ENCODE measurements at places on chromosomes 7 and 10.

GRCh38 chr7:31735991-31736982, 49.3 kb downstream of the PPP1R17 start:
- DNase-seq = peak; percentile 41

GRCh38 chr7:70679661-70680060, 452.3 kb upstream of the GALNT17 start:
- DNase-seq = no peak

- no peak for DNase-seq
Measured at GRCh38 chr10:33279811-33280602, 54.5 kb downstream of the NRP1 start.

- no peak for DNase-seq
Measured at GRCh38 chr10:65949526-65949925, 976.3 kb upstream of the LRRTM3 start.

- DNase-seq = no peak
Measured at GRCh38 chr10:24952143-24952706, at the start of gene PRTFDC1. TSS of gene PRTFDC1 (minus strand) at chr10:24952606. CDS start at chr10:24952575, 31 bp downstream.

DNA sequence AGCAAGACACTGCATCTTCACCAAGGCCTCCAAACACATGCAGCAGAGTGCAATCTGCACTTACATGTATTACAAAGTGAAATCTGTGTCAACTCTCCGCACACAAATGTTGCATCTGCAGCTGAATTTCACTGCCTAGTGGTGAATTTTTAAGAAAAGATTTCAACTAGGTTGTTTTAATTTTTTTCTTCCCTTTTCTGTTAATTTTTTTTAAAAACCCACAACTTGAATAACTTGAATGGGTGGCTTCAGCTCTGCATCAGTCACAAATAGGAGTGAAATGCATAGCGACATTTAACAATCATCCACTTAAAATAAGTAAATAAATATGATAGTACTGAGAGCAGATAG, 5.9 kb downstream of the HOXA13 start:
- DNase-seq = no peak

DNA sequence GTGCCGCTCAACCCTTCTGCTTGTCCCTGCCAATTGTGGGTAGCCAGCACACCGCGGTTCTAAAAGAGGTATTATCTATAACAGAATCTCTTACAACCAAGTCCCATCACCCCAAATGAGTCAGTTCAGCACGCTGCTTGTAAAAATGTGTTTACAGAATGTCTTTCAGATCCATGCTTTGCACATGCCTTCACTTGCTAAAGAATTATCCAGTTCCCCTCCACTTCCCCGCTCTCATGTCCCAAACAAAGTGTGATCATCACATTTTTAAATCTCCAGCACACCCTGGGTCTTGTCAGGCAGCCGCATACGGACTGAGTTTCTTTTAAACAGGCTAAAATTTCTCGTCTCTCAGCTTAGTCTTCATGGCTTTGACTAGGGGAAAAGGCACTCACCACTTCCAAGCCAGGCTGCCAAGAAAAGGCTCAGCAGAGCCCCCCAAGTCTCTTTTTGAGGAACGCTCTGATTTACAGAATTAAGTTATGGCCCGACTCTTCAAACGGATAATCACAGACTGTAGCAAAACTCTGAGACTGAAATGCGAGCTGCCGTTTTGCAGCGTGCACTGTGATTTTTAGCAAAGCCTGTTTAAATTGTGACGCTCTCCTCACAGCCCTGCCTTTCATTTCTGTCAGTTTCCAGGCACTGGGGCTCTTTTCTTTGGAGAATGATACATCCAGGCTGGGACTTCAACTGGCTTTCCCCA, 29.8 kb upstream of the FGFR2 start:
- DNase-seq = no peak

DNA sequence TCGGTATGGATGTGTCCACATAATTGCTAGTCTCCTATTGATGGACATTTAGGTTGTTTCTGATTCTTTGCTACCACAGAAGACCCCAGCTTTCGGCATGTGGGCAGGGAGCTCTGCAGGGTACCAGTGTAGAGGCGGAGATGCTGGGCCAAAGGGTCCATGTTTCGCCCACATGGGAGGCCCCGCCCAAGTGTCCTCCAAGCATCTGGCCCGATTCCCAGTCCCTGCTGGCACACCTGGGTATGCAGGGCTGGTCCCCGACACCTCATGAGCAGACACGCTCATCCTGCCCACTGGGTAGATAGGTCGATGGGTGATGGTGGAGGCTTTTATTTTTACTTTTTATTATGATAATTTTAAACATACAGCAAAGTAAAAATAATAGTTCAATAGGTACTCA, 19.4 kb upstream of the TBRG4 start:
- DNase-seq = no peak

- DNase-seq = no peak
Measured at GRCh38 chr7:96311967-96312366, 9.9 kb downstream of the SLC25A13 start.

- no peak for DNase-seq
Measured at GRCh38 chr7:91140982-91141381, 123.3 kb upstream of the FZD1 start.

DNA sequence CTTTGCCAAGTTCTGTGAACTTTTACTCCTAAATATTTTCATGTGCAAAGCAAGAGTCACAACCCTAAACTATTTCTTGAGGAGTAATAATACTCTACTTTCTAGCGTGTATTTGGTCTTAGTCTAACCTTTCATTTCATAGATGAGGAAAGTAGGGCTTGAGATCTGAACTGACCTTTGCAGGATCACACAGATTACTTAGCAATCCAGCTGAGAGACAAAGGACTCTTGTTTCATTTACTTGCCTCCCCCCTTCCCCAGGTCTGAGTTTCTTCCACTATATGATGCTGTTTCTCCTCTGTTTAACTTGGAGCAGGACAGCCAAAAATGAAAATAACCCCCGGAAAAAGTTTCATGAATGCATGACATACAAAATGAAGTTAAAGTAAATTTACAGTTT, 75.3 kb upstream of the PTN start:
- DNase-seq = no peak

DNA sequence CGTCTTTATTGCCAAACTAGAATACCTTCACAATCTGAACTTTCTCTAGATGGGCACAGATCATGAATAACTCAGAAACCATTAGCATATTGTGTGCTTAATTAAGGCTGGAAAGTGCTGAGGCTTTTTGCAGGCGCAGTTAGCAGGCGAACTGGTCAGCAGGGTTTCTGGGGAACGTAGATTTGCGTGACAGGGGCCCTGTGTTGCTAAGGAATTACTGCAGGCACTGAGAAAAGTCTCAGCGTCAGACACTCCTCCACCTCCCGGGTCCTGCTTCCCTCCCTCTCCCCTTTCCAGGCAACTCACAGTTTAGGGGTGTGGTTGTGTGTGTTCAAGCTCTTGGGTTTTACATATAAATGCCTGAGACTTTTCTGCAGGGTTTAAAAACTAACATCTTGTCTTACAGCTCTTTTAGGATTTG, 2.2 kb downstream of the MAP3K8 start:
- DNase-seq = peak; percentile 70

GRCh38 chr10:30987463-30987862, 44.2 kb downstream of the ZNF438 start:
- DNase-seq = no peak

DNA sequence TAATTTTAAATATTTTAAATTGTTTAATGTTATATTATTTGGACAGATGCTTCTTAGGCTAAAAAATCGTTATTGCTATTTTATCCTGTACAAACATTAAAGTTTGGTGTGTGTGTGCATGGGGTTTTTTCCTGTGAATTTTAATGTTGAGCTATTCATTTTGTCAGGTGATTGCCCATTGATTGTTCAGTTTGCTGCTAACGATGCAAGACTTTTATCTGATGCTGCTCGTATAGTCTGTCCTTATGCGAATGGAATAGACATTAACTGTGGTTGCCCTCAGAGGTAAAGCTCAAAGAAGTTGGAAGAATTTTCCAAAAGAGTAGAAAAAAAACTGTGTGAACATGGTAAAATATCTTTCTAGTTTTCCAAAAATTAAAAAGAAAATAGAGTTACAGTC, 6.5 kb upstream of the BCAP29 start:
- no peak for DNase-seq

DNA sequence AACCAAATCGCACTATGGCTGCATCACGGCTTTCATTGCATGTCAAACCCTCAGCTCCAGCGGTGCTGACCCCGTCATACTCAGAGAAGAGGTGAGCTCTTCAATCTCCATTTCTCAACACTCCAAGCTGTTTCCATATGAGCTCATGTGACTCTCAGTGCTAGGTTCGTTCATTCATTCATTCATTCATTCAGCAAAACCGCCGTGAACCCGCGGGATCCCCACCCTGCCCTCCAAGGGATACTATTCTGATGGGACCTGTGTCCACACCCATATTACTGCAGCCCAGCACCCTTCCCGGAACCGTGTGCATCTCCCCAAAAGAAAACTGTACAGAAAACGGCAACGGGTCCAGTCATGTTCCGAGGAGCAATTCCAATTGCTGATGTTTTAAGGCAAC, 184.7 kb downstream of the DIP2C start:
- no peak for DNase-seq

GRCh38 chr7:46871516-46871915, 710.4 kb downstream of the TNS3 start:
- DNase-seq = no peak

- DNase-seq = no peak
Measured at GRCh38 chr10:78390817-78391216, 357.2 kb downstream of the RPS24 start.

- DNase-seq = no peak
Measured at GRCh38 chr10:105605918-105606317, 964.8 kb downstream of the SORCS3 start.

GRCh38 chr7:79622781-79623180, 169.3 kb upstream of the MAGI2 start:
- no peak for DNase-seq

GRCh38 chr7:37362802-37363201, 85.9 kb downstream of the ELMO1 start:
- no peak for DNase-seq

- no peak for DNase-seq
Measured at GRCh38 chr7:8114175-8114574, 145.6 kb downstream of the GLCCI1 start.

DNA sequence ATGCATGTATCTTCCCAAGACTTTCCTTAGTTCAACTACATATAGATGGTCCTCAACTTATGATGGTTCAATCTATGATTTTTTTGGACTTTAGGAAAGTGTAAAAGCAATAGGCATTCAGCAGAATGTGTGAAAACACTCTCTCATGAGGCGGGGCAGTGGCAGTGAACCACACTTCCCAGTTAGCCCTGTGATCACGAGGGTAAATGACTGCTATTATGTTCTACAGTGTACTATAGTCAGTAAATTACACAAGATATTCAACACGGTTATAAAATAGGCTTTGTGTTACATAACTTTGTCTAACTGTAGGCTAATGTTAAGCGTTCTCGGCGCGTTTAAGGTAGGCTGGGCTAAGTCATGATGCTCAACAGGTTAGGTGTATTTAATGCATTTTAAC, 169.3 kb downstream of the AMPH start:
- no peak for DNase-seq

DNA sequence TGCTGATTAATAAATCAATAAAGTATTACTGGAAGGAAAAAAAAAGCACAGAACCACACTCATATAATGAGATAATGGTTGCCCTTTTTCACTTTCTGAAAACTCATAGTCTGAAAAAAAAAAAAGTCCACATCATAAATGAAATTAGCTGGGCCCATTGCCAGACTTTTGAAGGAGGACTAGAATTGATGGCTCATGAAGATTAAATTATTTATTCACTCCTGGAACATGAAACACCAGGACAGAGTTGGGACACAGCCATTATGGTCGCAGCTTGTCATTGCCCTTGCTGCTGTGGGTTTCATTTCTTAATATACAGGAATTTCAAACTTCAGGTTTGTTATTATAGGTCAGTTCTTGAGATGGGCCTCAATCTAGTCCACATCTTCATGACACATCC, 91.9 kb downstream of the CNTNAP2 start:
- no peak for DNase-seq

DNA sequence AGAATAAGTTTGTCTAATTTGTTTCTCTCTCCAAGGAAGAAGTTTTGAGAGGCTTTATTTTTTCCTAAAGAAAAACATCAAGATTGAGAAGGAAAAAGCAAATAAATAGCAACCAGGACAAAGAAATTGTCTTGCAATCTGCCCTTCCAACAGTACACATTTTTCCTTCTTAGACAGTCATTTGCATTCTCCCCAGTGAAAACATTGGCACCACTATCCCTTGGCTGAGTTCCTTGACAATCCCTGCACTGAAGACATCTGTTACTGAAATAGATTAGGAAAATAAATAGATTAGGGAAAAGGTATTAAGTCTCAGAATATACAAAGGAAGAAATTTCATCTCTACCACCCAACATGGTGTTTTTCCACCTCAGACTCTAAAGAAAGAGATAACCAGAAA, 12.2 kb upstream of the TMEM243 start:
- DNase-seq = no peak

DNA sequence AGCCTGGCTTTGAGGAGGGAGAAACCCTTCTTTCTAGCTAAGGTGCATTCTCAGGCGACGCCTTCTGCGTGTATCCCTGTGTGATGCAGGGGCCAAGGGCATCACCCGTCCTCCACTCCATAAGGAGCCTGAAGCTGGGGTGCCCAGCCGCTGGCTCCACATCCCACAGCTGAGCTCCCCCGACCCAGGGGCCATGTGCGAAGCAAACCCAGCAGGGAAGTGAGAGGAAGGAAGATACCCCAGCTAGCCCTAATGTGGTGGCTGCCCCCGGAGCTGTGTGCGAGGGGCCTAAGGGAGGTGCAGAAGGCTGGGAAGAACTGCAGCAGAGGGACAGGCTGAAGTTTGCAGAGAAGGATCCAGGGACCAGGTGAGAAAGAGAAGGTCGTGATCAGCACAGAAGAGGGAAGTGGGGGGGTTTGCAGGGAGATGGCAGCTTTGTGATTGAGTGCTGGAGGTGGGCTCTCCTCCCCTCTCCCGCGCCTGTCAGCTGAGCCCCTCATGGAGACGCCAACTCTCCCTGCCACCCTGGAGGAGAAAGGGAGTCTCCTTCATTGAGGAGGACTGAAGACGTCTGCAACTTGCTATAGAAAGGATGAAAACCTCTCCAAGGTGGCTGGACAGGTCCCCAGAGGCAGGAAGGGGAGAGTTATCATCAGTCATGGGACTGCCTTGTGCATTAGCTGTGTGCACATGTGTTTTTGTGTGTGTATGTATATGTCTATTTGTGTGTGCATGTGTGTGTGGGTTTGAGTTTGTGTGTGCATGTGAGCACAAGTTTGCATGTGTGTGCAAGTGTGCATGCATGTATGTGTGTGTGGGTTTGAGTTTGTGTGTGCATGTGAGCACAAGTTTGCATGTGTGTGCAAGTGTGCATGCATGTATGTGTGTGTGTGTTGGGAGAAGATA, 3.5 kb upstream of the CALML5 start:
- no peak for DNase-seq

- DNase-seq = no peak
Measured at GRCh38 chr7:90459888-90460287, 9.6 kb upstream of the PTTG1IP2 start.

DNA sequence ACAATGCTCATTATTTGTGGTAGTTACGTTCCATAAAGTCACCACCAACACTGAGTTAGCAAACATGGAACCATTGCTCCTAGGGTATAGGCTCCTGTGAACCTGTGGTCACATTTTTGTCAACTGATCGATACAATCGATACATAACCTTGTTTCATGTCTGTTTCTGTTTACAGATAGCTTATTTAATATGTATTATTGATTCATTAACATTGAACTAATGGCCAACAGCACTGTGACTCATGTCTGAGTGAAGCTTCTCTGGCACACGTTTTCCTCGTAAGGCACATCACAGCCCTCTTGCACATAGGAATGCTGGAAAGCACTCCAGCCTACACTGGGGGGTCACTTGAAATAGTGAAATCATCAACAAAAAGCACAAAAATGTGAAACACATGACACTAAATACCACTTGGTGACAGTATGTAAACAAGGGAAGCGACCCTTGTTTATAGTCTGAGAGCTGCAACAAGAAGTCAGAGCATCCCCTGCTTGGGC, 27.0 kb downstream of the GHRHR start:
- DNase-seq = no peak
